ENCODE measurements at places on chromosomes 2 and 18.

- no peak for DNase-seq
These were observed 89.6 kb upstream of the UBE2E3 start for GRCh38 chr2:180890781-180891180.

DNA sequence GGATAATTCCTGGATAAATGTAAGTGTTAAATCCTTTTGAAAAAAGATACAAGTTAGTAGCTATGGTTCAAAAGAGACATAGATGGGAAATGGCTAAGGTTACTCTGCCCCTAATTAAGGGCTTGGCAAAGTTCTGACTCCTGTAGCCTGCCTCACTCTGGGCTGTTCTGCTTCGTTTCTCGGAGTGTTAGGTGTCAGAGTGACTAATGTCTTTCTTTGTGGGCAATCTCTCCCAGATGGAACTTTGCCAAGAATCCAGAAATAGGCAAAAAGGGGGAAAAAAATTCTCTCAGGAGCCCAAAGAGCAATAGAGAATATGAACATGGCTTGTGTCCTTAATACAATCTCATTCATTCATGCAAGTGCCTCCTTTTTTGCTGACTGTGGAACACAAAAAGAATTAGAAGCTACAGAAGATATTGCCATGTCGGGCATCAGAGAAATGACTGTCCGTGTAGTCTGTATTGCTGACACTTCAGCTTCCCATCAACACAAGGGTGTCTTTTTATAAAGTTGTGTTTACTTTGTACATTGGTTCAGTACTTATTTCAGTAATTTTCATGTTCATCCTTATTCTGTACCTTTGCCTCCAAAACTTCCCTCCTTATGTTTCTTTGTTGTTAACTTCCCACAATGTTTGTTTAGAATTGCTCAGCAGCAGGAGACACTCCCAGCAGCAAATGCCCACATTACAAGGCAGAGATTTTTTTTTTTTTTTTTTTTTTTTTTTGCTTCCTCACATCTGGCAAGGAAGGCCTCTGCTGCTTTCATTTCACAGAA, 134.0 kb downstream of the FTCDNL1 start:
- DNase-seq, result no peak

DNA sequence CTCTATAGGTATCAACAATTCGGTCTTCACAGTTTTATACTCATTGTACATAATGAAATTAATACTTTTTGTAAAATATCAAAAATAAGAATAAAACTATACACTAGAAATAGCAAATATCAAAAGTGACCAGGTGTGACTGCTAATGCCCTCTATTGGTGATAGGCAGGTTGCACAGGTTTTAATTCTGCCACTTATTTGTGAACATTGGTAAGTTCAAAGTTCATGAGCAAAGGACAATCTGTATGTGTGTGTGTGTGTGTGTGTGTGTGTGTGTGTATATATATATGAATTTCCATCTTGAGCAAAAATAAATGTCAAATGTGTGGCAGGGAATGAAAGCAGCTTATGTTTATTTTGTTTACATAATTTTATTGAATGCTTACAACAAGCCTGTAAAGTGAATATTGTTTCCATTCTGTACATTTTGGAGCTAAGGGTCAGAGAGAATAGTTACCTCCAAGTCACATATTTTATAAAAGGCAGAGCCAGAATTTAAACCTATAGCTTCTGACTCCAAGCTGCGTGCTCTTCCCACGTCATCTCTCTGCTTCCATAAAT, 537.4 kb downstream of the CPS1 start:
- peak; percentile 16 for DNase-seq

DNA sequence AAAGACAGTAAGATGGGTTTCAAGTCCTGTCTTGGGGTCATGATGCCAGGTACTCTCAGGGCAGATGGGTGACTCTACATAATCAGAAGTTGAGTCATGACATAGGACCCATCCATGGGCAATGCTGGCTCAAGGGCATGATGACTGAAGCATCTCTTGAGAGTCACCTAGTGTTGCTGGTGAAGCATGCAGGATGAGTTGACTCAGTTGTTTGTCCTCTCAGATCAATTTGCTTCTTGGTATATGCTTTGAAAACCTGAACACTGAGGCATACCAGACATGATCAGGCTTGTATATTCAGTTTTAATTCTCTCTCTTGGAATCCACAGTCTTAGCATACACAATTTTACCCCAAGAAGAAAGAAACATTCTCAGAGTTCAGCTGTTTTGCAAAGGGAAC, 658.9 kb upstream of the NXPH2 start:
- DNase-seq, result no peak

DNA sequence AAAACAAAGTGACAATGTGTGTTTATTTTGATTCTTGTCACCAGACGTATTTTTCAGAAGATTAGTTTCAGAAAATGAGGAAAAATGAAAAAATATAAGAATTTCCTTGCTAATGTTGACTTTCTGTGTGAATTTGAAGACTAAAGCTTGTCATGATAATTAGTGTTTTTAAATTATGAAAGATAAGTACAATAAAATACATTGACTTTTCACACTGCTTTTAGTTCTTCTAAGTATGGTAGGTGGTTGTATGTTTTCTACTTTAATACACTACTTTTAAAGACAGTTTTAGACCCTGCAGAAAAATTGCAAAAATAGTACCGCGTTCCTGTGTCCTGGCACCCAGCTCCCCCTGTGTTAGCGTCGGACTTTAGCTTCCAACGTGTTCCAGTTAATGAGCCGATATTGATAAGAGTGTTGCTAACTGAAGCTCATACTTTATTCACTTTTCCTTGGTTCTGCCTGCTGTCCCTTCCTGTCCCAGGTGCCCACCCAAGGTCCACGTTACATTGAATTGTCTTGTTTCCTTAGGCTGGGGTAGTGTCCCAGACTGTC, 695 bp downstream of the RBFA start:
- DNase-seq, result peak; percentile 25

- no peak for DNase-seq
These were observed 34.0 kb downstream of the DOCK10 start for GRCh38 chr2:225008179-225008856.
